ENCODE measurements at places on chromosomes 1 and 21.

DNA sequence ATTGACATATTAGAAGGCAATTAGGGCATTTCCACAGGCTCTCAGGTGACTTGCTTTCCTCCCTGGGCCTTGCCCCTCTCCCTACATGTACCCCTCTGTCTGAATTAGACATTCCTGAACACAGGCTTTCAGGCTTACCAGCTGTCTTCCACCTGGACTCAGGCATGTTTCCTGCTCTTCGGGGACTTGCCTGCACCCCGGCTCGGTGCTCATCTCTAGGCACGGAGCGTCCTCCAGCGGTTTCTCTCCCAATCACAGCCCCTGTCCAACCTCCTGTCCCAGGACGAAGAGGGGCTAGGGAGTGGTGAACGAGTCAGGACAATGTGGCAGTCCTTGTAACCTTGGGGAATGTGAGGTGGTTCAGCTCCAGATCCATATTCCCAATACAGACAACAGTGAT is 4.2 kb downstream of the PROK1 start:
- DNase-seq, result no peak

DNA sequence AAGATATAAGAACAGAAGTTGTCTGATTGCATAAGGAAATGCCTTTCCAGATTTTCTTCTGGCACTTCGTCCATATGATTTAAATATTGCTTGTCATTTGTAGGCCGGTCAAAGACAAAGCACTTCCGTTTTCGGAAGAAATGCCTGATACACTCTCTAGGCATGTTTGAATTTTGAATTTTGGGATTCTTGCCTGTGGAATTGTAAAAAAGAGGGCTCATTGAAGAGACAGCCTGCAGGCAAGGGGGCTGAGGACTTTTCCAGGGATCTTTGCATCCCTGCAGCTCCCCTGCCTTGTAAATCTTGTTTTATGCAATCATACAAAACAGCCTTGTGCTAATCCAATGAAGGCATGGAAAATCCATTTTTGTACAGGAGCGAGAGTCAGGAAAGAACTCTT is 7.4 kb downstream of the GBP4 start:
- DNase-seq, result no peak

DNA sequence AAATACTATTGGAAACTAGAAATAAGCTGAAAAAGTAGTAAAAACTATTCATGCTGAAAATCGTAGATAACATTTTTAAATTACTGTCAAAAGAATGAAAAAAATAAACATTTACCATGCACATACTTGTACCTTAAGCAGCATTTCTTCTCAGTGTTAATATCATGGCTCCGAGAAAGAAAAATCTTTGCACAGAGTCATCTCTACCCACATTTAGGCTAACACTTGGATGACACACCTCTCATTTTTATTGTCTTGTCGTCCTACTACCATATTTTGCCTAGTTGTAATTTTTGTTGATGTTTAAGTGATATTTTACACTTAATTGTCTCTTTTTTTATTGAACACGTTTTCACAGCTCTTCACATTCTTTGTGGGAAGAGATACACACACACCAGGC is 1.7 kb upstream of the TNFSF4 start:
- DNase-seq, result no peak

- DNase-seq, result peak; percentile 20
Measured at GRCh38 chr1:219847215-219847855, 81.0 kb downstream of the SLC30A10 start.

GRCh38 chr1:48947761-48948537 is 171.3 kb upstream of the BEND5 start:
- DNase-seq, result no peak

- peak; percentile 86 for DNase-seq
Measured at GRCh38 chr1:94541246-94542087, at the start of gene F3. F3 (minus strand) TSS chr1:94541759; CDS start chr1:94541636, 123 bp downstream.

DNA sequence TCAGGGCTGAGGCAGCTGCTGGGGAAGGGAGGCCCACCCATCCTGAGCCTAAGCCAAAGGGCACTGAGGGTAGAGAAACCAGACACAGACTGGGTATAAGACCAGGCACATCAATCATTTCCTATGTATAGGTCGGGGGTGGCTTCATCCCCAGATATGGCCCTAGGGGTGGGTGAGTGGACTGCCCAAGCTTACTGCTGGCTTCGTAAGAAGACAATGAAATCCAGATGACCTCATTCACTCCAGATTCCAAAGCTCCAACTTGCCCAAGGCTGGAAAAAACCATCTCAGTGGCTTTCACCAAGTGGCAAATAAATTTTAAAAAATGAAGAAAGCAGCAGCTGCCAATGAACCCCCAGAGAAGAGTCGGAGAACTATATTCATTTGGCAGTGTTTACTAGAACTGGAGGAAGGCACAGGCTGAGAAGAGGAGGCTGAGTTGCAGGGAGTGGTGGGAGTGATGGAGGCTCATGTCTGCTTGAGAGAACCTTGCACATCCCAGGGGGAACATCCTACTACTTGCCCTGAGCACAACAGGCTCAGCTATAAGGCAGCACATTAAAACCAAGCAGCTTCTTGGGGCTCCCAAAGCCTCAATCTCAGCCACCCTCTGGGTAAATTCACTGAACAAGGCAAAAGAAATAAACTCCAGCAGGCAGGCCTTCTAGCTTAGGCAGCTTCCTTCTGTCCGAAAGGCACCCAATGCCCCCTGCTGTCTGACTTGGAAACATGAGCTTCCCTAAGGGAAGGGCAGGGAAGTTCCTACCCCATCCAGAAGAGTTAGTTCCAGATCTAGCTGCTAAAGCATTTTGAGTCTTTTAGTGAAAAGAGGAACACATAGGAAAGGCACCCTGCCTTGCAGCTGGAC is 14.1 kb downstream of the PEA15 start:
- peak; percentile 67 for DNase-seq

DNA sequence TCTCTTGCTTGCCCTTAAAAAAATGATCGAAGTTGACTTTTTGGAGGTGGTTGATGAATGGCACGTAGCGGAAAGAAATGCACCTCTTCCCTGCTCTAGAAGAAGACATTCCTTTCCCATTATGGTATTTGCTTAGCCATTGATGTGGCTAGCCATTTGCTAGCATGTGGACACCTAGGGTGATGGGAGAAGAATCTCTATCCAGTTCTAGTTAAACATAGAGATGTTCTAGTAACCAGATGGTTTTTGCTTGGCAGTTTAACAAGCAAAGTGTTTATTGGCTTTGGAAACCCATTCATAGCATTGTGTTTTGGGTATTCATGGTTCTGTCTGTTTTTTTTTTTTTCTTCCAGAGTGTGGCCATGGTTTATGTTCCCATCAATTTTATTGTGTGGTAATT is 78.9 kb downstream of the KCNJ6 start:
- DNase-seq, result no peak

GRCh38 chr1:99673315-99673714 is 27.4 kb downstream of the PALMD start:
- DNase-seq, result no peak

DNA sequence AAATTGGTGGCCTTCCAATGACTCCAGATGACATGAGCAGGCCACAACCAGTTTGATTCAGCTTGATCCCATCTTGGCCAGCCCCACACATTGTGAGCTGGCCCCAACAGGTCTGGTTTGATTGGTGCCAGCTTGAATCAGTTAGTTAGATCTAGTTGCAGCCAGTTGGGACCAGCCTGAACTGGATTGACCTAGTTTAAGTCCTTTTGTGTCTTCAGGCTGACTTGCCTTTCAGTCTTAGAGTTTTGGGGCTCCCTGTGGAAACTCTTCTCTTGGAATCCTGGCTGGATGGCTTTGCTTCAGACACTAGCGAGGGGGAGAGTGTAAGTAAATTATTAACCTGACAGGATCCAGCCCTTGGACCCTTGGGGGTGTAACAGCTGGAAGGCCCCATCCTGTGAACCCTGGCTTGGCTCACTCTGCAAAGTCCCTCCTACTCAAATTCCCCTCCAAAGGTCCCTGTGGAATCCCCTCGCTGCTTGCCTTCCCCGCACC is 36.2 kb upstream of the POU3F1 start:
- no peak for DNase-seq

GRCh38 chr1:248787430-248787829 is 31.9 kb upstream of the LYPD8 start:
- DNase-seq, result no peak

DNA sequence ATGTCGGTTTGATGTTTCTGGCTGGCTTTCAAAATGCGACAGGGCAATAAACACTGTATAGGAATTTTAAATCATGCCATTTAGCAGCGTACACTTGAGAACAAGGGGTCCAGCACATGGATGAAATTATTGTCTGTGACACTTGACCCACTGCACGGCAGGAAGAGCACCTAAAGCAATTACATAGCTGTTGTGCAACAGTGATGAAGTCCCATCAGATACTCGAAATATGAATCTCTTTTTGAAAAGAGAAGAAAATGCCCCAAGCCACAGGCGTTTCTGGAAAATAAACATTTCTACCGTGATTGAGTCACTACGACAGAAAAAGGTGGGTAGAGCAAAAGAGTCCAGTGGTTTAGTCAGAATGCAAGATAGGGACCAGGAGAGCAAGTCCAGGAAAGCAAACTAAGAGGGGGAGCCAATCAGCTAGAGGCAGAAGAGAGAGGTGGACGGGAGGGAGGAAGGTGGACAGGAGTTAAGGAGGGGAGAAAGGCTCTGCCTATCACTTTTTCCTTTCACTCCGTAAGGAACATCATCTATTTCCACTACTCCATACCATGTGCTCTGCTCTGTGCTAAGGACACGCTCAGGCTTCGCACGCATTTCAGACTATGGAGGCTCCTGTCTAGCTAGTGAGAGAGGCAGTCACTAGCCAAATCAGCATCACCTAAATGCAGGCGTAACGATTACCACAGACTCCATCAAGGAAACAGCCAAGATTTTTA is 6.4 kb downstream of the DSCAM start:
- no peak for DNase-seq

- no peak for DNase-seq
Measured at GRCh38 chr1:216805233-216805632, 82.0 kb upstream of the ESRRG start.

DNA sequence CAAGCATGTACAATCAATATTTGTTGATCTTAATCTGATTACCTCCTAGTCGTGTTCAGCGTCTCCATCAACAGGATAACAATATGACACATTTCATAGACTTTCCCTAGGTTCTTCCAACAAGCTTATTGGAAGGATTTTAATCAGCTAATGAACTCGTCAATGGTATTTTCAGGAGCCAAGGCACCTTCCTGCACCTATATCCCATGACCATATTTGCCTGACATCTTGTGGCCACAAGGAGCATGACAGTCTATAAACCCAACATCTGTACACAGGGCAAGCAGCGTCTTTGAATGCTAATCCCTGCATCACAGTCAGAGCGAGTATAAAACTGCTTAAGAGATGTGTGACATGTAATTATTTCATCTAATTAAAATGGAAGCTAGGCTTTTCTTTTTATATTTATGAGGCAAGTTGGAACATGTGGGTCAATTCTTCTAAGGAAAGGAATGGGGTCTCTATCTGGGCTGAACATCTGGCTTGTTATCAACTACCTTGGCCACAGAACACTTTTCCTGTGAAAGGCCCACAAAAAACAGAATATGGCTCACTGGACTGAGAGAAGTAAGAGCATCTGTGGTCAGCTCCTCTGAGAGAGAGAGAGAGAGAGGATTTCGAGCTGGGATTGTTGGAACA is 388.8 kb downstream of the NTNG1 start:
- peak; percentile 68 for DNase-seq

GRCh38 chr1:38486085-38486484 is 373.5 kb downstream of the RRAGC start:
- DNase-seq, result no peak

DNA sequence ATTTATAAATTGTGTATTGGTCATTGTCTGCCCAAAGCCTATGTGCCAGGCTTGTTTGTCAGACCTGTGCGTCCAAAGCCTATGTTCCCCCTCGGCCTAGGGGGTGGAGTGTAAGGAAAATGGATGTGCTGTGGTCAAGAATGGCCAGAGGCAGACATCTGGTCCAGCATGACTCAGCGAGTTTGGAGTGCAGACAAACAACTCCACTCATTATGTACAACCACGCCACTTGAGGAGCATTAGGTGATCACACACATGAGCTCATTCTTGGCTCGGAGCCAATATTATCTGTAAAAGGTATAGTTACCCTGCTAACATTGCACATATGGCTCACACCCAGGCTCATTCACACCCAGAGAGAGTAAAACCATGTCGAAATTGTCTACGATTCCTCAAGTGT is 1047.6 kb upstream of the ADGRL4 start:
- peak; percentile 62 for DNase-seq

GRCh38 chr1:156804572-156805243 is 11.9 kb downstream of the SH2D2A start:
- DNase-seq, result no peak

DNA sequence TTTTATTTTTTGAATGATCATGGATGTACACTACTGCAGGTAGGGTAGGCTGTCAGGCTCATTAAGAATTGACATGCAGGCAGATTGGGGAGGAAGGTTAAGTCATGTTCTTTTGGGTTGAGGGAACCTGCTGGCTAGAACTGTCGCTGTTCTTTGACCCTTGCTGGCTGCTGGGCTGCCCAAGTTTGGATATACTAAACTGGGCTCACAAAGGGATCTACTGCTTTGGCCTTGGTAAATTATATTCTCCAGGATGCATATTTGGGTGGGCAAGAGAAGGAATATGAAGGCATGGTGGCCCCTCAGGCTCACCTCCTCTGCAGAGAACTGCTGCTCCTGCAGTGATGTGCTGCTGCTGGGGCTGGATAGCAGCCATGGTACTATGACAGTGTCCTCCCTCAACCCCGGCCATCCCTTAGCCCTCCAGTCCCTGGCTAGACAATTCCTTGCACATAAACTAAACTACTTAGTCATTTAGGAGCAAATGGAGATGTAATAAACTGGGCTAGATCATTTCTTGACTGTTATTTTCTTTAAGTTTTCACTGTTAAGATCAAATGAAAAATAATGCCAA is 6.1 kb downstream of the ATP1A1 start:
- no peak for DNase-seq

GRCh38 chr1:25182629-25183028 is 49.7 kb downstream of the SYF2 start:
- no peak for DNase-seq

- DNase-seq, result no peak
Measured at GRCh38 chr1:85571181-85571759, 9.3 kb upstream of the CCN1 start.

- no peak for DNase-seq
Measured at GRCh38 chr1:150498342-150498741, 9.6 kb upstream of the ECM1 start.

DNA sequence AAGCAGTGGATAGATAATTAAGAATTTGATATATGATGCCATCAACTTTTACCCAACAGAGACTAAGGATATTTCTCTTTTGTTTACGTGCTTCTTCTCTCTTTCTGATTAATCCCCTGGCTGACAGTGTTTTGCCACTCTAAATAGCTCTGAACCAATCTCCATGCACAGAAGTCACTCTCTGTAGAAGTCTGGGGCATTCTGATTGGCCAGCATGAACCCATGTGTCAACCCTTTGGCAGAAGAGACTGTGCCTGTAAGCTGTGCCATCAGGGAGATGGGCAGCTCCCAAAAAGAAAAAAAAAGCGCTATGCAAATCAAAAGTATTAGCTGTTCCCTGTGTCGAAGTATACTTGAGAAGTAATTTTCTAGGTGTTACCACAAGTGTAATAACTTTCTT is 34.1 kb upstream of the NRIP1 start:
- DNase-seq, result no peak

Measured in RKO (cell line).